ENCODE measurements at places on chromosomes 5 and 9. TPM values are rescaled to one million over a fixed set of nuclear protein-coding genes. Genes with fewer than 3 reads are reported as not detected.

DNA sequence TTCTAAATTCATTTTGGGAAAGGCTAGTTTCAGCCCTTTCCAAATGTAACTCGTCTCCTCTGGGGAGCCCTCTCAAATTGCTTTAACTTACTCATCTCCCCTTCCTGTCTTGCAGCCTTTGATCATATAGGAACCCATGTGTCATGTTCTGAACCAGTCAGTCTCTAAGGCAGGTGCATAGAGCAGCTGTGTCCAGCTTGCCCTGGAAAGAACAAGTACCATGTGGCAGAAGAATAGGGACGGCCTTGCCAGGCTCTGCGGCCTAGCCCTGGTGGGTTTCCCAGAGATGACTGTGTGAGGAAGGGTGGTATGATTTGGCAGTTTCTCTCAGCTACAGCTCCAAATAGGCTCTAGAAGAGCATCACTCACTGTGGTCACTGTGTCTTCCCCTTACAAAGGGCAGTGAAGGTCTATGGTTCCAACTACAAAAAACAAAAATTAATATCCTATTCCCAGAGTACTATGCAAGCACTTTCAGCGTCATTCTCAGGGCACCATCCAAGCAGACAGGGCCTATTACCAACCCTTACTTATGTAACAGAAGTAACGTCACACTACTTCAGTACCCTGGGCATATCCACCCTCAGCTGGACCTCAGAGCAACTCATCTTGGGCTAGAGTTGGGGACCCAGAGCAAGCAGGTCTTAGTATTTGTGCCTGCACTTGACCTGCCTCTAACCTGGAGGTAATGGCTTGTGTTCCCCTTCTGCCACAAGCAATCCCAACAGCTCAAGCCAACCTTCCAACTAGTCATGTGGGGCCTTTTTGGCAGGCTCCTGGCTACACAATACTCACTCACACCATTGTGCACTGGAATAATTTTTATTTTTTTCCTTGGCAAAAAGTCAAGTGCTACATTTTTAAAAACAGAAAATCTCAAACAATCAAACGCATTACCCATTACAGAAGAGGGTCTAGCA lies 37.2 kb upstream of the UBAP2 start:
- no peak for DNase-seq

DNA sequence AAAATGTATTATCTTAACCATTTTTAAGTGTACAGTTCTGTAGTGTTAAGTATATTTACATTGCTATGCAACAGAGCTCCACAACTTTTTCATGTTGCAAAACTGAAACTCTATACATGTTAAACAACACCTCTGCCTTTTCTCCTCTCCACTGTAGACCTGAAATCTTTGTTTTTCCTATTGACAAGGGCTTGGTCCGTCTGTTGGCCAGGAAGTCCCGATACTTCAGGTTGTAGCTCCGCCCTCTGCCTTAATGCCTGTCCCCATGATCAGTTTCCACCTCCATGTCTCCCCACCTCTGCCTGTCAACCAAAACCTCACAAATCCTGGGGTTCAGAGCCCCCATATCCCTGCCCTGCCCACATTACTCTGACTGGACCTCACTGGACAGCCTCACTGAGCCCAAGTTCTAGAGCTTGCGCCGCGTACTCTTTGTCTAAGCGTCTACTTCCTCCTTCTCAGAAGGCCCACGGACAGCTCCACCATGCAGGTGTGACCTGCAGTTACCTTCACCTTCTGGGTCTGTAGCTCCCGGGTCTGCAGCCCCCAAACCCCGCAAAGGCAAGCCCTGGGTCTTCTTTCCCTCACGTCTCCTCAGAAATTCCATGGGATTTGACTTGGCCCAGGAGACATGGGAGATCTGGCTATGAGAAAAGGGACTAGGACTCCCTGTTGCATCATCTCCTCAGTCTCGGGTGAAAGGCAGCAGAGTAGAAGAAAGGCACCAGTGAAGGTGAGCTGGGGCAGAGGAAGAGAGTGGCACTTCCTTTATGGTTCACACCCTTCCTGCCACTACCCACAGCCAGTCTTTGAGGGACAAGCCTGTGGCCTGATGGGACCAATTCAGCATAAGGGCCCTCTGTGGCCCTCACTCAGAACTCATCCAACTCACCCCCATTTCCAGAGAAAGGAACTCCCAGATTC lies 8.0 kb downstream of the GLIPR2 start:
- no peak for DNase-seq

DNA sequence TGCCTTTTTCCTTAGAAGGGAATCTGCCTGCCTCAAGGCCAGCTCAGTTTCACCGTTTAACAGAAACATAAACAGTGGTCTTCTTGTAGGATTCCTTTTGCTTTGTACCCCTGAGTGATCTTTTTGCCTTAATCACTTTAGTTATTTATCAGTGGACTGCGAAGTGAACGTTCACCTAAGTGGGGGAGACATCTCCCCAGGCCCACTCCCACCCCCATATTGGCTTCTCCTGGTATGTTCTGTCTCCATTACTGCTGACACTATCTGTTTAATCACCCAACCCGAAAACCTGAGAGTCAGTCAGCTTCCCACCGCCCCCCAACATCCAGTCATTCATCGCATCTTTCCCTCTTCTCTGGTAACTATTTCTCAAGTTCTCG lies 1.4 kb downstream of the SKP2 start:
- DNase-seq, result no peak

GRCh38 chr5:147567917-147568598 lies 58.2 kb upstream of the DPYSL3 start:
- DNase-seq, result peak; percentile 90

DNA sequence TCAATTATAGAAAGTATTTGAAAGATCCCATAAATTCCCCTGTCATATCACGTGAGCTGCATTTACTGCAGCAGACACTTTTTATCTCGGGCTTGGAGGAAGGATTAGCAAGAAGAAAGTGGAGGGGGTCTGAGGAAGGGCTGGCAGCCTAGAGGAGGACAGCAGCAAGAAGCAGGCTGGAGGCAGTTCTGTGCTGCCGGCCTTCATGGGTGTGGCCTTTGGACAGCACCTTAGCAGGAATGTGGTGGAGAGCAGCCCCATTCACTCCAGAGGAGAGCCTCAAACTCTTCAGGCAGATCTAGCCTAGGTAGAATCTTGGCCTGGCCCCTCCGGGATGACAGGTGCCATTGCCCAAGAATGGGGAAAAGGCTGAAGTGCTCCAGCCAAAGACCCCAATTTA lies 89.8 kb upstream of the GABRP start:
- no peak for DNase-seq

DNA sequence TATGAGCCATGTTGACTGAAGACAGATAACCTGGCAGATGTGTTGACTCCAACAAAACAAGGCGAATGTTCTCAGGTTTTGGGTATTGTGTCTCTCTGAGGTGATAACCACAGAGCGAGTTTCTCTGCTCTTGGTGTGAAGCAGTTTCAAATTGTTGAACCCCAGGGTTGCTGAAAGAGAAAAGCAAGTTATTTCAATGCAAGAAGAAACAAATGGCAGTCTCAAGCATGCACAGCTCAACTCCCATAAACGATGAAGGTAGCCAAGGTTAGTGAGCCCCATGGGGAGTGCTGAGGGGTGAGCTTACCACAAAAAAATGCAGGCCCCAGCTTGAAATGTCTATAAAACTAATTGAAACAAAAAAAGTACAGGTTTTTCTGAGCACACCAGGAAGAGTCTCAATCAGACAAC lies 220.8 kb upstream of the DAPK1 start:
- peak; percentile 90 for DNase-seq

- peak; percentile 73 for DNase-seq
Observed at GRCh38 chr9:129569502-129570449, 51.1 kb downstream of the C9orf50 start.

GRCh38 chr5:180133551-180133950 lies 62.0 kb upstream of the RNF130 start:
- no peak for DNase-seq

DNA sequence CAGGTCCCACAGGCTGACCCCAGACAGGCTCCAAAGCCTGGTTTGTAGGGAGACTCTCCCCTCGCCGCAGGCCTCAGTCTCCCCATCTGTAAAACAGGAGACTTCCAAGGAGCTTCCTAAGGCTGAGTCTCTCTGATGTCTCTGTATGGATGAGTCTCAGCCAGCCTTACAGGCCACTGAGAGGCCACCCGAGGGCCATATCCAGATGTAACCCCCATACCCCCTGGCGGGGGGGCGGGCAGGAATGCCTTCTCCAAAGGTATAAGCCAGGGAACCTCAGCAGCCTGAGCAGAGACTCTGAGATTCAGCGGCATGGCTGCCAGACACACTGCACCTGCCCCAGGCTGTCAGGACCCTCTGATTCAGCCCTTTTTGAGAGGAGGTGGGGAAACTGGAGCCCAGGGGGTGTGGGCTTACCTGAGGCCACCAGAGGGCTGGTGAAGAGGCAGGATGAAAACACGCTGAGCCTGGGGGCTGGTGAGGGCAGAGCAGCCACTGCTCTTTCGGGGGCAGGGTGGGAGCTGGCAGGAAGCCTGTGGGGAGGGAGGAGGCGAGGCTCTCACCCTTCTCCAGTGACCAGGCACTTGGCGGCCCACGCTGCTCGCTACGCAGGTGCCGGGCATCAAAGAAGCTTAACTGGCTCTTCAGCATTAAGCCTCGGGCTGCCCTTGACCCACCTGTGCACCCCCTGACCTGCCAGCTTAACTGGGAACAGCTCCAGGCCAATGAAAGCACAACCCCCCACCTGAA lies 5.5 kb upstream of the SUSD3 start:
- DNase-seq, result no peak

- no peak for DNase-seq
Observed at GRCh38 chr5:125510651-125511050, 764.2 kb upstream of the ZNF608 start.

DNA sequence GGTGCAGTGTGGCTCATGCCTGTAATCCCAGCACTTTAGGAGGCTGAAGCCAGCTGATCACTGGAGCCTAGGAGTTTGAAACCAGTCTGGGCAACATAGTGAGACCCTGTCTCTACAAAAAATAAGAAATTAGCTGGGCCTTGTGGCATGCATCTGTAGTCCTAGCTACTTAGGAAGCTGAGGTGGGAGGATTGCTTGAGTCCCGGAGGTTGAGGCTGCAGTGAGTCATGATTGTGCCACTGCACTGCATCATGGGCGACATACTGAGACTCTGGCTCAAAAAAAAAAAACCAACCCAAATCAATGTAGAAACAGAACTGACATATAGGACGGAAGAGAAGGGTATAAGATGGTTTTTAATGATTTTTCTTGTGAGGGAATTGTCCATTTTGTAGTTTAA lies 27.7 kb downstream of the G3BP1 start:
- peak; percentile 56 for DNase-seq

DNA sequence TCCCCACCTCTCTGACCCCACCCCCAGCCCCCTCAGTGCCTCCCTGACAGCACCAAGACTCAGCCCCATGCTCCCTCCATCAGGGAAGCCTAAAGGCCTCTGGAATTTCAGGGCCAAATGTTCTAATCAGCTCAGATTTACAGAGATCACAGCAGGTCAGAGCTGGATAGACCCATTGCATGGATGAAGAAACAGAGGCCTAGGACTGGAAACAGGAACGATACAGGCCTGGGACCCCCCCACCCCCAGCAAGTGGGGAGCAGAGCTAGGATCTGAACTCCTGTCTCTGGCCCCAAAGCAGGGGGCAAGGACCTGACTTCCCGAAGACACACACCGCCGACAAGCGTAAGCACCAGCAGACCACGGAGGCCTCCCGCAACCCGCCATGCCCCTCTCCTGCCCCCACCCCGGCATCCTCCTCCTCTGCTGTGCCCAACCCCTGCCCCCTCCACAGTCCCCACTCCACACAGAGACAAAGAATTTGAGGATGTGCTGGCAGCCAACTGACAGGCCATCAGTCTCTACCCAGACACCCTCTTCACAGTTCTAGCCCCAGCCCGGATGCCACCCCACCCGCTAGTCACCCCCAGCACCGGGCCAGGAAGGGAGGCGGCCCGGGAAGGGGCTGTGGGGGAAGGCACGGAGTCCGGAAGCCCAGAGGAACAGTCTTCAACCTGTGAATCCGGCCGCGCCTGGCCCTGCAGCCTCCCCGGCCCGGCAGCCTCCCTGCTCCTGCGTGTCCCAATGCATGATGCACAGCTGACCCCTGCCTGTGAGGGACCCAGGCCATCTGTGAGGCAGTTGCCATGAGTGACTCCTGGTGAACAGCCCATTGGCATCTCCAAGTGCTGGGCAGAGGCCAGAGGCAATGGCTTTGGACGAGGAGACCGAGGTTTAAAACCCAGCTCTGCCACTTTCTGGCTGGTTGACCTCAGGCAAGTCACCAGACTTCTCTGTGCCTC lies 31.3 kb downstream of the NDUFA8 start:
- no peak for DNase-seq

DNA sequence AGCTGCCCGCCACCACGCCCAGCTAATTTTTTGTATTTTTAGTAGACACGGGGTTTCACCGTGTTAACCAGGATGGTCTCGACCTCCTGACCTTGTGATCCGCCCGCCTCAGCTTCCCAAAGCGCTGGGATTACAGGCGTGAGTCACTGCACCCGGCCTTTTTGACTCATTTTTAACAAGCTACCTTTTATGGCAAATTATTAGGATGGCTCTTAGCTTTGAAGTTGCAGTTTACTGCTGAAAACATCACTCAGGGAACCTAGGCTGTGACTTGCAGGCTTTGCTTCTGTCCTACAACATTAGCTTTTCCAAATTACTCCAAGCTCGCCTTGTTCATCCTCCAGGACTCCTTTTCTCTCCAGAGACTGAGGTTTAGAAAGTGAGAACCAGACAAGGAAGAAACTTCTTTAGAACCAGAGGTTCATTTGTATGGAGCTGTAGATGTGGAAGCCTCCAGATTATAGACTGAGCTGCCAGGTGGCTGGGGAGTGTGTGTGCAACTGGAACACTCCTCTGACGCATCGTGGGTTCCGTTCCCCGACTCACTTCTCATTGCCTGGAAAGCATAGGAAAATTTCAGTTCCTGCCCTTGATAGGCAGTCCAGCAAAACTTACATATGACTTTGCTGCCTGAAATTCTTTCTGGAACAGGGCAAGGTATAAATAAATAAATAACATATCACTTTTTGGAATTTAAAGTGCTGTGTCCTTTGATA lies 23.8 kb upstream of the SPTAN1 start:
- DNase-seq, result peak; percentile 85

GRCh38 chr5:139178589-139178917 lies 19.6 kb downstream of the SIL1 start:
- no peak for DNase-seq

DNA sequence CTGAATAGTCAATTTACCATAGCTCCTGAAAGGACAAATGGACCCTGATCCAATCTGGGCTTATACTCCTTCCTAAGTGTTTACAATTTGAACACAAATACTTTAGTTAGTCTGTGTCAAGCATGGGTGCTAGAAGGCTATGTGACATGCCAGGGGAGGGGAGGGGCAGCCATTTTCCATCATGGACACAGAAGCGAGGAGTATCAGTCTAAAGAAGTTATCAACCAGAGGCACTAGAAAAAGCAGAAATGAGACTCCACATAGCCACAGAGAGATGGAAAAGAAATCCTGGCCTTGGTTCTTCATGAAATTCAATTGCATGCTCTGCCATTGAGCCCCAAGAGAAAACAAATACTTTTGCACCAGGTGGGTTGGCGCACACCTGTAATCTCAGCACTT lies 61.8 kb downstream of the NR6A1 start:
- no peak for DNase-seq

The GLRA1 gene
- not detected for total RNA-seq

The MTMR12 gene
- 11.1 TPM for total RNA-seq

The GMCL2 gene
- not detected for total RNA-seq

The PRELID1 gene
- total RNA-seq, result 238 TPM

The CCNH gene
- 88.2 TPM for total RNA-seq

The ARSK gene
- 12.3 TPM for total RNA-seq

The ADRB2 gene
- 8.0 TPM for total RNA-seq

The HK3 gene
- total RNA-seq, result not detected

The PAXX gene
- 53.1 TPM for total RNA-seq

Measured in M059J (cell line).